ENCODE measurements at places on chromosomes 7 and 10.

DNA sequence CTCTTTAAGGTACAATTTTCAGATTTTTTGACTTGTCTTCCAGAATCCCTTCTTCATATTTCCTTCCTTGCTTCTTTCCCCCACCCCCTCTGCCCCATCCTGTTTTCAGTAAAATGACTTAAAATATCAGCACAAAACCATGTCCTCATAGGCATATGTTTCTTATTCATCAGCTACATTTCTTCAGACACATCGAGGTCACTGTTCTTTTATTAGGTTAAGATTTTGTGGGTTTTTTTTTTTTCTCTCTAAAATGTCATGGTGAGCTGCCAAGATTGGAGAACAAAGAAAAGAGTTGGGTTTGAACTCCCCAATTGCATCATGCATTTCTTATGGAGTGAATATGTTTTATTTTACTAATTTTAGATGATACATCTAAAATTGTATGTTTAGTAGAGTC, 35.8 kb downstream of the LAMB4 start:
- DNase-seq, result no peak

GRCh38 chr10:66752714-66753113, 173.1 kb upstream of the LRRTM3 start:
- no peak for DNase-seq

- no peak for DNase-seq
Measured at GRCh38 chr7:82477733-82478515, 34.3 kb upstream of the CACNA2D1 start.

- DNase-seq, result no peak
Measured at GRCh38 chr7:13117103-13117502, 429.7 kb downstream of the ARL4A start.

DNA sequence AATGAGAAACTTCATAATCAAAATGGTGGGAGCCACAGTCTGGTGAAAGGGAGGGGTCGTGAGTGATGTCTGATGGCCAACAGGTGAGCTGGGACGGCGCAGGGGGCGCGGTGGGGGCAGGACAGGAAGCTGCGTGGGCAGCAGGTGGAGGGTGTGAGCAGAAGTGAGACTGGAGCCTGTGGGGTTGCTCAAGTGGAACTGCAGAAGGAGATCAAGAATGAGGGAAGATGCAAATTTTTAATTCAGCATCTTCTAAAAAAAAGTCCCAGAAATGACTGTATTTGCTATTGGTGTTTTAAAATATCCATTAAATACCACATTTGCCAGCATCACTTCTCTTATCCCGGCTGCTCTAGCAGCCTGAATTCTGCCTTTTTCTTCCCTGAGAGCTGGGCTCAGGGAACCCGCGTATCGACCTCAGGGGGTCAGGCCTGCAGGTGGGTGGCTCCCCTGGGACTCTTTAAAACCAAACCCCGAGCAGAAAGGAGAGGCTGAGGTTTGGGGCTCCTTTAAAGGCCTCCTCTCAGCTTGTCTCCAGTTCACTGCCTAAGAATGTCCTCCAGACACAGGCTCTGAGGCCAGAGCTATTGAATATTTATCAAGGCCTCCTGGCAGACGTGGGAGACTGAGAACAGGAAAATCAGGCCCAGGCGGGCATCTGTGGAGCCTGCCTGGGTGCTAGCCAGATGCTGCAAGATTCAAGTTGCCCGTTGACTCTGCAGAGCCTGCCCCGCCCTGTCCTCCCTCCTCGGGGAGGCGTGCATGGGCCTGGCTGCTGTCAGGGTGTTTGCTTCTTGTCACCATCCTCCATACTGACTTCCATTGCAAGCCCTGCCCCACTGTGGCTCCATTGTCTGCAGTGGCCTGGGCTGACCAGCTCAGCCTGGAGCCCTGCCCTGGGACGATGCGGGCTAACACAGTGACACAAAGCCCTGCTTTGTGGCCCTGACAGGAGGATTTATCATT, 53.9 kb downstream of the SYPL1 start:
- no peak for DNase-seq

DNA sequence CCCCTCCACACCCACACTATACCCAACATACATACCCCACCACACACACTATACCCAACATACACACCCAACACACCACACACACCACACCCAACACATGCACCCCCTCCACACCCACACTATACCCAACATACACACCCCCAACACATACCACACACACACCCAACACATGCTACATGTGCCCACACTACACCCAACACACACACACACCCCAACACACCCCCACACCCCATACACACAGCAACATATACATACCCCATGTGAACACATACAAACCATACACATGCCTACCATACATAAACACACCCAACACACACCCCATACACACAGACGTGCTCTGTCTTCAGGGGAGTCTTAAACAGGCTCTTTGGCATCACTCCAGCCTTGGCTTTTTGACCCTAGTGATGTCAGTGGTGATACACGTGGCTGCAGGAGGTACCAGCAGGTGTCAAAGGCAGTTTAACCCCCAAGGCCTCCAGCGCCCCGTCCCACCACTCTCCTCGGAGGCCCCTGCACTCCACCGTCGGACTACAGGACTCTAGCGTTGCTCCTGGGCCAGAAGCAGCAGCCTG, 73.4 kb downstream of the HIPK2 start:
- no peak for DNase-seq

- DNase-seq, result no peak
Measured at GRCh38 chr10:11687357-11687771, 54.8 kb upstream of the ECHDC3 start.

DNA sequence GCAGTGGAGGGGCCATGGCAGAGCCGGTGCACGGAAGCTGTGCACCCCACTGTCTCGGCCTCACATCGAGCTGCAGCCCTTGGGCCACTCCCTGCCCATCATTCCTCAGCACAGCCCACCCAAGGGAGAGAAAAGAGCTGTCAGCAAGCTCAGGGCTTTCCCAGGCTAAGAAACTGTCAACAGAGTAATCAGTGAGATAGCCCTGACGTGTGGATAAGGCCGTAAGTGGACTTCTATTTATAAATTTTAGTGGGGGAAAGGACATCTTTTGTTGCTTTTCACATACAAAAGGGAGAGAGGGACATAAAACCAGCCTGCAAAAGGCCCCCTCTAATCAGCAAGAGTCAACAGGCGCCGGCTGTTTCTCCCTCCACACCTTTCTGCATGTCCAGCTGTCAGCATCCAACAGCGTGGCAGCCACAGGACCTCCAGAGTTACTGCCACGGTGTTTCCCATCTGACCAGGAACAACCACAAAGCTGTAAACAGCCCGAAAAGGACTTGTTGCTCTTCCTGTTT, 56.8 kb upstream of the DDC start:
- DNase-seq, result no peak

- DNase-seq, result no peak
Measured at GRCh38 chr7:157876469-157877285, 539.9 kb downstream of the DNAJB6 start.
